ENCODE measurements at places on chromosomes 4 and X.

GRCh38 chr4:35884714-35885480, 359.4 kb downstream of the ARAP2 start:
- no peak for DNase-seq

DNA sequence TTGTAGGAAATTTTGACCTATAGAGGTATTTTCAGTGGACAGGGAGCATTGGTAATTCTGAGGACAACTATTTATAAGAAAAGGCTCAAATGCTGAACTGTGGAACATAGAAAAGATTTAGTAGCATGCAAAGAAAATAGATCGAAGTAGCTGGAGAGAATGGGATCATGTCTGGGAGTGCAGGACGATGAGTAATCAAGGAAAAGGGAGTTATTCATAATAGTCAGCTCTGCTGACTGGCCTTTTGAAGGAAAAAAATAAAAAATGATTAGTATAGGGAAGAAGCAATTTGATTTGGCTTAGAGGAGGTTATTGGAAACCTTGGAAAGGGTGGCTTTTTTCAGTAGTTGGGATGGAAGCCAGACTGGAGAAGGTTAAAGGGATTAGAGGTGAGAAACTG, 22.9 kb upstream of the ANK2 start:
- DNase-seq = no peak

- DNase-seq = no peak
These were observed 49.8 kb downstream of the WDR19 start for GRCh38 chr4:39232100-39232499.

- no peak for DNase-seq
These were observed 89.7 kb upstream of the TFDP3 start for GRCh38 chrX:133307637-133308498.

DNA sequence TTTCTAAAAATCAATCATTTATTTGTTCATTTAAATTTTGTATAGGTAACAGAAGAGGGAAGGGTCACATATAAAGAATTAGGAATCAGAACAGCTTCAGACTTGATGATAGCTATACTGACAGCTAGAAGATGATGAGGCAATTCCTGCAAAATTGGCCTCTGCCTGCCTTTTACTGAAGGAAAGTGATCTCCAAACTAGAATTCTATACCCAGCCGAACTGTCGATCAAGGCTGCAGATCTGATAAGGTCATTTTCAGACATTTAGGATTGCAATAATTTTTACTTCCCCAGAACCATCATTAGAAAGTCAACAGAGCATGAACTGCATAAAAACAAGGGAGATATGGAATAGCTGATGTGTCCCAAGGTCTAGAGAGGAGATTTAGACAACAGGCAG, 66.3 kb downstream of the HTRA3 start:
- DNase-seq = no peak

- no peak for DNase-seq
These were observed 166.4 kb upstream of the NPY2R start for GRCh38 chr4:155042014-155042413.

DNA sequence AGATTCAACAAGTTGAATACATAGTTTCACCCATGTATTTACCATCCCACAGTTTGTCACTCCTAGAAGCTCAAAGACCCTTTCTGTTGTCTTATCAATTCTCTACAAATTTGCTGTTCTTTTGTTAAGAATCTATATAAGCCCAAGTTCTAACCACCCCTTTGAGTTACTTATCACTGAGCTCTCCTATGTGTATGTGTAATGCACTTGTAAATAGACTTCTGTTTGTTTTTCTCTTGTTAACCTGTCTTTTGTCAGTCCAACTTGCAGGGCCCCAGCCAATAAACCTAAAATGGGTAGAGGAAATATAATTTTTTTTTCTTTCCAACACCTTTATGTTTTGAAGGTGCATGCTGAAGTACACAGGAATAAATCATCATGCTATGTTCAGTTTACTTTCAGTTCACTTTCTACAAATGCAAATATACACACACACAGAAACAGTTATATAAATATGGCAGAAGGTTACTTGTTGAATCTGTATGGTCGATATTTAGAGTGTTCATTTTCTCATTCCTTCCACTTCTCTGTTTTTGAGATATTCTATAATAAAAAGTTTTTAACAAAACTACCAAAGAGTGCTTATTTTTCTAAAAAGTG, 22.3 kb upstream of the CLOCK start:
- no peak for DNase-seq

- DNase-seq = no peak
These were observed 210.4 kb upstream of the ARX start for GRCh38 chrX:25226151-25226550.

DNA sequence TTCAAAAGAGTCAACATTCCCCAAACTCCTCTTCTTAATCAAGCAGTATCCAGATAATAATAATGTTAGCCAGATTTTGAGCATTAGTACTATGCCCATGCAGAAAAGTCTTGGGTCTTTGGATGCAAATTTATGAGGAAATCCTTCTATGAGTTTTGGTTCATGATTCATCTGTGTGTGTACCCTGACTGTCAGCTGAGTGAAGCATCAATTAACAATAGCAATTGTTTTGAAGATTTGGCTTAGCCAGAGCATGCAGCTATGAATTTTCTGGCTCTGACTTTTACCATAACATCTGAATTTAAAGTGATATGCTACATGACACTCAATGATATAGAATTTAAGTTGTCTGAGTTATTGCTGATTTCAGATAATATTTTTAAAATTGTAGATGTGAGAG, 145.8 kb downstream of the KLHL4 start:
- DNase-seq = no peak

GRCh38 chr4:99979872-99980271, 29.8 kb upstream of the H2AZ1 start:
- DNase-seq = no peak

- no peak for DNase-seq
These were observed 67.4 kb downstream of the MANBA start for GRCh38 chr4:102693262-102693850.

DNA sequence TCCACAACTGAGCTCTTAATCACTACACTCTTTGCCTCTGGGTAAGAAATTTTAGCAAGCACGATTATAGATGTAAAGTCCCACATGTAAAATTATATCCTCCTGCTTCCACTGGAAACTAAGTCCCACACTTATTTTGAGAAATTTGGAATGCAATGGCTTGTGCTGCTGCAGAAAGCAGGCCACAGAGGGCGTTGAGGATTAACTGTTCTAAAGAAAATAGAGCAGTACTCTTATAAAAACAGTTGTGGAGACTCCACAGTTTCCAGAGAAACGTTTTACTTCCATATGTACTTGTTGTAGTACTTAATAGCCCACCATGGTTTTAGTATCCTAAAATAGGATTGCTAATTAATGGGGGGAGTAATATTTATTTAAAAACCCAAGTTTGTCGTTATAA, 1.7 kb upstream of the CENPC start:
- DNase-seq = no peak

DNA sequence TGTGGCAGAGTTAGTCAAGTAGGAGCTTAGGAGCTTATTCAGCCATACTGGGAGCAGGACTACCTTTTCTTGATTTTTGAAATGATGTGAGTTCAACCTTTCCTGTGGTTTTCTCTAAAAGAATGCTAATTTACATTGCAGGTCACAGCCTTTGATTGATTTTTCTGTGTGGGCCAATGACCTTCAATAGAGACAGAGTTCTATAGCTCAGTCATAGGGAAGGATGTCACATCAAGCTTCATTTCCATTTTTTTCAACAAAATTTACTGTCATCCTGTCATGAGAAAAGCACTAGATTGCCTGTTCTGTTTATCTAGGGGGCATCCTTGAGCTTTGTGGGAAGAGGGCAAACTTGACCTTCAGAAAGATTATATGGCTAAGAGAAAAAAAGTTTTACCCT, 448.7 kb downstream of the MID1IP1 start:
- DNase-seq = no peak

GRCh38 chr4:31015123-31015522, 295.0 kb downstream of the PCDH7 start:
- no peak for DNase-seq

GRCh38 chr4:26400132-26400531, 79.3 kb downstream of the RBPJ start:
- DNase-seq = no peak

- no peak for DNase-seq
These were observed 696.5 kb downstream of the ADGRL3 start for GRCh38 chr4:61896634-61897033.

DNA sequence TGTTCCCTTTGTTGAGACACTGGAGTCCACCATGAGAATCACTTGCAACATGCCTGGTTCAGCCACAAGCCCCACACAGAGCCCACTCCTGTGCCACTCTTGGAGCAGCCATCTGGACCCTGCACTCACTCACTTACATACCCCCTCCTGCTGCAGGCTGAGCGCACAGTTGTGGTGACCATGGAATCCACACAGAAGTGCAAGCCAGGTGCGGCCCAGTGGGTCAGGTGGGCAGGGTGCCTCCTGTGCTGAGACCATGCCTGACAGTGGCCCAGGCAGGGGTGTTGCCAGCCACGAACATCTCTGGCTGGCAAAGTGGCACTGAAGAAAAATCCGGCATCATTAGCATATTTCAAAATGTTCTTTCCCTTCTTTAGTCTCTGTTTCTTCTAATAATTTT, 17.4 kb upstream of the CXorf51A start:
- no peak for DNase-seq

DNA sequence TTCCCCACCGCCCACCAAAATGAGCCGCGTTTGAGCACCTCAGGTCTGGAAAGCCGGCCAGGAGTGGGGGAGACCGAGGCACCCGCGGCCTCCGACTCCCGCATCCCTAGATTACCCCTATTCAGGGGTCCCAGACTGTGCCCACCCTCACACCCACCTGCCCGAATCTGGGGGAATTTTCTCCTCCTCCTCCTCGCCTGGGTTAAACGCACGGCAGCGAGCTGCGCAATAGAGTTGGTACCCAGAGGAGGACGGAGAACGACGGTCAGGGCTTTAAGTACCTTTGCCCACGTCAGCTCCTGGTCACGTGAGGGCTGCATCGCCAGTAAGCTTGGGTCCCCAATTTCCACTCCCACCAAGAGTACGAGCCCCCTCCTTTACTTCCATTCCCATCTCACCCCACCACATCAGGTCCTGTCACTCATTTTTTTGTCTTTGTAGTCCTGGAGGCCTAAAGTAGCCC, at the start of gene ARMCX2:
Gene ARMCX2 (minus strand): TSS at position 250 of the 463 bp plus-strand sequence. CDS start 2,262 bp downstream, outside the sequence.
- DNase-seq = peak; percentile 33

DNA sequence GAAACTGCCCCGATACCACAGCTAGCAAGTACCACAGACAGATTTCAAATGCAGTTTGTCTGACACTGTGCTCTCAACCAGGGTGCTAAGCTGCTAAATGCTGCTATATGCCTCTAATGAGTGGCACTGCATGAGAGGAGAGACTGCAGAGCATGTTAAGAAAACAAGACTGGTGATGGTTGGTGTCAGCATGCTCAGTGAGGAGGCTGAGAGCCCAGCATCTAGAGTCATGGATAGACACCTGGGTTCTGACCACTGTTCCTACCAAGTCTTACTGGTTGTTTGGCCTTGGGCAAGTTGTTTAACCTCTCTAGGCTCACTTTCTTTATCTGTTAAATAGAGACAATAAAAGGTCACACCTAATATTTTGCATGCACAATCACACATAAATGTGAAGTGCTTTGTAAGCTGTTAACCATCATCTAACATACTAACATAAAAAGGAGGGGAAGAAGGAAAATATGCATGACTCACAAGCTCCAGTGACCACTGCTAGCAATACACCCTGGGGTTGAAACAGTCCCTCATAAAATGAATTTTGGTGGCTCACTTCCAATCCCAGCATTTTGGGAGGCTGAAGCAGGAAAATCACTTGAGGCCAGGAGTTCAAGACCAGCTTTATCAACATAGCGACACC, 20.7 kb downstream of the HHIP start:
- DNase-seq = no peak

DNA sequence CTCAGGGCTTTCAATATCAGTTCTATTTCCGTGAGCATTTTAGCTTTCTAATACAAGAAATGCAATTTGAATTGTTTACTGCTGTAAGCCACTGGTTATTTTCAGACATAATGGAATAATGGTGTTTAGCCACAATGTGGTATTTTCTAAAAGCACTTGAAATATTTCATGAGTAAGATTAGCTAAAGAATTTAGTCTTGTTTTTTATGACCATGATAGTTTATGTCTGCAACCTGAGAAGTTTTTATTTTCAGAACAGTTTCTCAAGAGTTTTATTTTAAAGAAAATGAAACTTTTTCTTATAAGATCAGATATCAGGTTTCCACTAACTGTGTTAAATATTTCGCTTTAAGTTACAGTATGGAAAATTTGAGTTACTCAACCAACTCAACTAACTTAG, 60.2 kb downstream of the SLIT2 start:
- DNase-seq = no peak

- DNase-seq = no peak
These were observed 61.9 kb upstream of the ENPP6 start for GRCh38 chr4:184279496-184280061.

DNA sequence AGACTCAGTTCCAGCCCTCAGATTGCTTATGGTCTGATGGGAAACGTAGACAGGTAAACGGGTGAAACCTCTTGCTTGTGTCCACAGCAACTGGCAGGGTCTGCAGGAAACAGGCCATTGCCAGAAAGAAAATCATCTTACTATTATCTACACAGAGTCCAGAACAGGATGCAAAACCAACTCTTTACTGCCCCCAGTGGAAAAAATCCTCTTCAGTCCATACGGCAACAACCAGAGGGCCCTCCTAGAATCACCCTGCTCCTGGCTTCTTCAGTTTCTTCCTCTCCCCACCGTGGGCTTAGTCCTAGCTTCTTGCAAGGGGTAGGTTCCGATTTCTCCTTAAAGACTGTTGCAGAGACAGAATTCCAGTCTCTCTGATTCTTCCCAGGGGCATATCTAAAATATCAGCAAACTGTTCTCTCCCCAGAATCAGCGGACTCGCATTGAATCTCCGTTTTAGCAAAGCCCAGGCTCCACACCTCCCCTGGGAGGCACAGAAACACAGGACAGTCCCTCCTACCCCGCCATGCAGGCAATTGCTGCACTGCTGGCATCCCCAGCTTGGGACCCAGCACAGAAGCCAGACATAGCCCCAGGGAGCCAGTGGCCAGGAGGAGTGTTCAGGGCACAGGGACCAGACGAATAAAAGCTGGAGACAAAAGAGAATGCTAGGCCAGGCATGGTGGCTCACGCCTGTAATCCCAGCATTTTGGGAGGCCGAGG, 41.0 kb upstream of the SH3RF1 start:
- DNase-seq = no peak

- no peak for DNase-seq
These were observed 76.7 kb downstream of the MAOB start for GRCh38 chrX:43805579-43805978.

DNA sequence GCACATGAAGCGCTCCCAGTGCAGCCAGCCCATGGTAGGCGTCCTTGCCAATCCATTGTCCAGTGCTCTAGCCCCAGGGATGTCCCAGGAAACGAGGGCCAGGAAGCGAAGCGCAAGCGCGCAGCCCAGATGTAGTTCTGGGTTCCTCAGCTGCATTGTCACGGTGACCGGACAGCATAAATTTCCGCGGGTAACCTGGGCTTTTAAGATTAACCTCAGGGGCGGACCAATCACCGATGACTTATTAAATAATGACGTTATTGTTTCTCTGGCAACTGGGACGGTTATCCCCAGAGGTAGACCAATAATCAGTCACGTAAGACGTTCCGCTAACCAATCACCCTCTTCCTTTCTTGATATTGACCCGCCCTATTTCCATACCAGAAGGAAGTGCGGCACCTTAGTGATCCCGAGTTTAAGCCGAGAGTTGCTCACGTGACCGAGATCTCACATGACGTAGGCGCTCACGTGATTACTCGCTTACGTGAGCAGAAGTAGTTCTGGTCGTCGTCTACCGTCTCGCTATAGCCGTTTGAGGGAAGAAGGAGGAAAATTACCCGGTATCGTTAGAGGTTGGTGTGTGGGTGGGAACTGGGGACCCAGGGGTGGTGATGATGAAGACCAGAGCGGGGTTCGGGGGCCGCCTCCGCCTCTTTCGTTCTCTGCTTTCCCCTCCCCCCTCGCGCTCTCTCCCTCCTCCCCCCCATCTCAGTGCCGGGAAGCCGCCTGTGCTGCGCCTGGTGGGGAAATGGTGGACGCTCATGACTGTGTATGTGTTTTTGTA, at the start of the genes GLA and HNRNPH2:
Gene GLA (minus strand): TSS at position 178 of the 784 bp plus-strand sequence. CDS start 22 bp downstream, at position 156.
Gene HNRNPH2 (plus strand): TSS at position 475 of the 784 bp plus-strand sequence. CDS start 3,767 bp downstream, outside the sequence.
- peak; percentile 95 for DNase-seq
